ENCODE measurements at places on chromosomes 2 and 18.

- no peak for DNase-seq
Observed at GRCh38 chr2:192023006-192023405, 171.7 kb downstream of the TMEFF2 start.

- no peak for DNase-seq
Observed at GRCh38 chr18:45449418-45450227, 165.7 kb upstream of the SLC14A2 start.

DNA sequence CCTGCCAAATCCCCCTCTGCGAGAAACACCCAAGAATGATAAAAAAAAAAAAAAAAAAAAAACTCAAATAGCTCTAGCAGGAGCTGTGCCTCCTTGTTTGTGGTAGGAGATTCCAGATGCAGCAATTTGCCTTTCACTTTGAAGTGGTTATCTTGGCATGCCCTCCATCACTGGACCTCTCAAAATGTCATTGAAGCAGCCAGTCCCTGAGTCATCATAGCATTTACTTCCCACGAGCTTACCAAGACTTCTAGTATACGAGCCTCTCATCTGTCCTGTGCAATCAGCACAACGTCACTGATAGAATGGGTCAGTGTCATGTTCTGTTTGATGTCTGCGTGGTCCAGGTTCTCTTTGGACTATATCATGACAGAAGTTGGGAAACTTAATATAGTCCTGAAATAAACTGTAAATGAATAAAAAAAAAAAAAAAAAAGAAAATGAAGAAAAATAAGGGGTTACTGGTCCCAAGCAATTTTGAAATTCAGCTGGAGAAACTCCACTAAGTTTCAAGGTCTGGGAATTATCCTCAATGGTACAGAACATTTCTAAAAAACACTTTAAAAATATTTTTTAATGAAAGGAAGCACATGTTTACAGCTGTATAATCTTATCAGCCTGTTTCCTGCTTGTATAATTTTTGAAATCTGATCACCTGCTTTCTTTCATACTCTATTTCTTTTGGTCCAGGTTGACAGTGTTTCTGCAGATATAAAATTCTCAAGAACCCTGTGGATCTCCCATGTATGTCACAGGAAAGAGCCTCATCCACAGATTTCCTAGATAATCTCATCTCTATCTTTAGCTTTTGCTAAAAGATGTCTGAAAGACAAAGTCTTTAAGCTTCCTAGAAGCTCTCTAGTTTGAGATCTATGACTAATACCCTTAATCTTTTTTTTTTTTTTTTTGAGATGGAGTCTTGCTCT, 74.1 kb upstream of the EHBP1 start:
- DNase-seq, result no peak

- DNase-seq, result no peak
Observed at GRCh38 chr2:116979916-116980764, 834.4 kb upstream of the DDX18 start.

GRCh38 chr2:227320305-227321094, 4.6 kb upstream of the MFF start:
- DNase-seq, result no peak

GRCh38 chr2:237092506-237092905, 6.8 kb downstream of the COPS8 start:
- DNase-seq, result no peak

GRCh38 chr2:12205086-12205485, 458.7 kb downstream of the LPIN1 start:
- DNase-seq, result no peak

GRCh38 chr2:150911766-150912280, 349.8 kb downstream of the RBM43 start:
- DNase-seq, result no peak

- no peak for DNase-seq
Observed at GRCh38 chr2:68710336-68710735, 24.3 kb upstream of the ARHGAP25 start.
